ENCODE measurements at places on chromosomes 16 and 17. TPM values are rescaled to one million over a fixed set of nuclear protein-coding genes. Genes with fewer than 3 reads are reported as not detected.

DNA sequence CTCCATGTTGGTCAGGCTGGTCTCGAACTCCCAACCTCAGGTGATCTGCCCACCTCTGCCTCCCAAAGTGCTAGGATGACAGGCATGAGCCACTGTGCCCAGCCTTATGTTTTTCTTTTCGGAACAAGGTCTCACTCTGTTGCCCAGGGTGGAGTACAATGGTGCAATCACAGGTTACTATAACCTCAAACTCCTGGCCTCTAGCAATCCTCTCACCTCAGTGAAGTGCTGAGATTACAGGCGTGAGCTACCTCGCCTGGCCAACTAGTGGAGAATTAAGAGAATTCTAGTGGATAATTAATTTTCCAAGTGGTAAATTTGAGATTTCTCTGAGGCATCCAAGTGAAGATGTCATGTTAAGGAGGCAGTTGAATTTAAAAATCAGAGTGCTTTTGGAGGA lies 2.9 kb upstream of the FBXO47 start:
- DNase-seq = no peak

DNA sequence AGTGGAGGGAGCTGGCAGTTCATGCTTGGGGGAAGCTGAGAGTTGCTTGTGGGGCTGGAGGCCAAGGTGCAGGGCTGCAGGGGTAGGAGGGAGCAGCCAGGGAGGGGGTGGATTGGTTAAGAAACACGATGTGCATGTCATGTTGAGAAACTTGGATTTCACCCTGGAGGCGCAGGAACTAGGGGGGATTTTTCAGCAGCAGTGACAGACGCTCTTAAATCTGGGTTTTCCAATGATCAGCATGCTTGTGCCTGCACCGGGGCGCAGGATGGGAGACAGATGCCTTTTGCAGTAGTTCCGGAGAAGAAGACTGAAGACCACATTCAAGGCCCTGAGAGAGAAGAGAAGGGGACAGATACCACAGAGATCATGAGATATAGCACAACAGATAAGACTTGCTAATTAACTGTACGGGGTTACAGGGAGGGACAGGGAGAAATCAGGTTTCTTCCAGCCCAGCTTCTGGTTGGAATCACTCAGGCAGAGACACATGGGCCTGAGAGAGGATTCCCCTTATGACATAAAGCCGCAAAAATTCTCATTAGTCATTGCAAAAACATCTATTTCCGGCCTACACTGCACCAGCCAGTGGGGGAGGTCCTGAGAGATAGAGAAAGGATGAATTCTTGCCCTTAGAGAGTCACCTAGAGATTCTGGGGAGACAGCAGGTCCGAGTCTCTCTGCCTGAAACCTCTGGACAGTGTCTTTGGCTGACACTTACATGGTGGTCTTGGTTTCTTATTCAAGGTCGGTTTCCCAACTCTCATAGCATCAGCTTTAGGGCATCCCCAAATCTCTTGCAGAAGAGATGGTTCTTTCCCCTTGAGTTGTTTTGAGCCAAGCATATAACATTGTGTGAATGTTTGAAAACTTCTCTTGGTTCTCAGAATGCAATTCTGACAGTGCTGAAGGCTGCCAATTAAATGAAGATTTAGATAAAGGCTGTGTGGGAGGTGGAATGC lies 27.1 kb downstream of the CDH13 start:
- DNase-seq = no peak

- no peak for DNase-seq
These were observed 3.2 kb downstream of the INCA1 start for GRCh38 chr17:4994081-4994595.

DNA sequence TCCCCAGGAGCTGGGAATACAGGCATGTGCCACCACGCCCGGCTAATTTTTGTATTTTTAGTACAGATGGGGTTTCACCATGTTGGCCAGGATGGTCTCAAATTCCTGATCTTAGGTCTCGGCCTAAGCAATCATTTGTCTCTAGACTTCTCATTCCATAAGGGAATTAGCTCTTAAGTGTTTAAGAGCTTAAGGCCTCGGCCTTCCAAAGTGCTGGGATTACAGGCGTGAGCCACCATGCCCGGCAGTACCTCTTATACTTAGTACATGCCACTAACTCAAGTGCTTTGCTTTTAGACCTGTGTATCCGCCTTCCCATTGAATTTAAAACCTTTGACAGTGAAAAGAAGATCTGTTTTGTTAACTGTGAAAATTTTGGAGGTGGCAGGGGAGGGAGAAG lies 16.6 kb upstream of the IL21R start:
- DNase-seq = no peak

- no peak for DNase-seq
These were observed 69.6 kb downstream of the MARF1 start for GRCh38 chr16:15573274-15573895.

- DNase-seq = no peak
These were observed 6.8 kb upstream of the WBP2 start for GRCh38 chr17:75861927-75862317.

DNA sequence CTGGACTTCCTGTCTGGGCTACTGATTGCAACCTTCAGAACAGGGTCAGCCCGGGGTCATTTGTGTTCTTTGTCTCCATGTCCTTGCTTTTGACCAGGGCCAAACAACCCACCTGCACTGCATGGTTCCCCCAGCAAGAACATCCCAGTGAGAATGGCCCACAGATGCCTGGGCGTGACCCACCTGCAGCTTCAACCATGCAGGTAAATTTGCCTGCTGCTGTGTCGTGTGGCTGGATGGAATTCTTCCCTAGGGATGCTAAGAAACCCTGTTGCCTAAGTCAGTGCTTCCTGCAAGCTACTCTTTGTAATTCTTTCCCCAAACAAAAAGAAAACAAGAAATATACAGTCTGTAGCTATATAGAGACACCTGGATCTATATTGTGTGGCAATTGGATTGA lies 12.5 kb downstream of the CDH13 start:
- no peak for DNase-seq

DNA sequence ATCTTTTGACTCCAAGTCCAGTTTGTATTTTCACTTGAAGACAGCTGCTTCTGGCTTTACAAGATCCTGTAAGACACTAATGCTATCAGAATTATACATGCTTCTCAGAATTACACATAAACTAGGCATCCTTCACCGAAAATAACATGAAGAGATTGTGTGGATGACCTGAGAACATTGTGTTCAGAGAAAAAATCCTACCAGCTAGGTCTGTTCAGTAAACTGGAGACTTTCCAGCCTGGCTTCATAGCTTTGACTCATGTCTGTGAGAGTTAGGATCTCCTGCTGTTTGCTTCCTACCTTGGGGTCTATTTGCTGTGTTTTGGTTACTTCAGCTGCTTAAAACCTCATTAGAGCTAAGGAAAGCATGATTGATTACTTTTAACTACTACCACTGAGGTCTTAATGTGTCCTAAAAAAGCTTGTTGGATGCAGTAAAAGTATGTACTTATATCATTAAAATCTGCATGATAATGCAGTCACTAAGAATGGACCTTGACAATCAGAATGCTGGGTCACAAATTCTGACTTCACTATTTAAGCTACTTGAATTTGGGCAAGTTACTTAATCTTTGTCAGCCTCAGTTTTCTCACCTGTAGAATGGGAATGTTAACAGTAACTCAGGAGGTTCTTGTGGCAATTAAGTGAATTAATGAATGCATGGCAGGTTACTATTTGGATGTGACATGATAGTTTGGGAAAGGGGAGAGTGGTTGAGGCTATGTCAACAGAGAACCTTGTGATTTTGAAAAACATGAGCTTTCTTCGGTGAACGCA lies 8.0 kb upstream of the MYH13 start:
- DNase-seq = no peak

DNA sequence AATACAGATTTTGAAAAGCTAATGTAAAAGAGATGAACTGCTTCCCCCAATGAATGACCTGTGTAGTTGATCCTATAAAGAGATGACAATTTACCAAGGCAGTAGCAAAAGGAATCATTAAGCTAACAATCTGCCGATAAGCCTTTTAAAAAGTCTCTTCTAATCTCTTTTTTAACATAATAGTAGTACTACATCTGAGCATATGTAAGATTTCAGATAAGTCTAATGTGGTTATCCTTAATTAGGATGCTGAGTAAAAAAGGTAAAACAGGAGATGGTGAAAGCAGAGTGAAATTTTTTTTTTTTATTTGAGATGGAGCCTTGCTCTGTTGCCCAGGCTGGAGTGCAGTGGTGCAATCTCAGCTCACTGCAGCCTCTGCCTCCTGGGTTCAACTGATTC lies 26.2 kb upstream of the RASL10B start:
- DNase-seq = no peak

- DNase-seq = no peak
These were observed 2.4 kb downstream of the PPM1D start for GRCh38 chr17:60602385-60602742.

DNA sequence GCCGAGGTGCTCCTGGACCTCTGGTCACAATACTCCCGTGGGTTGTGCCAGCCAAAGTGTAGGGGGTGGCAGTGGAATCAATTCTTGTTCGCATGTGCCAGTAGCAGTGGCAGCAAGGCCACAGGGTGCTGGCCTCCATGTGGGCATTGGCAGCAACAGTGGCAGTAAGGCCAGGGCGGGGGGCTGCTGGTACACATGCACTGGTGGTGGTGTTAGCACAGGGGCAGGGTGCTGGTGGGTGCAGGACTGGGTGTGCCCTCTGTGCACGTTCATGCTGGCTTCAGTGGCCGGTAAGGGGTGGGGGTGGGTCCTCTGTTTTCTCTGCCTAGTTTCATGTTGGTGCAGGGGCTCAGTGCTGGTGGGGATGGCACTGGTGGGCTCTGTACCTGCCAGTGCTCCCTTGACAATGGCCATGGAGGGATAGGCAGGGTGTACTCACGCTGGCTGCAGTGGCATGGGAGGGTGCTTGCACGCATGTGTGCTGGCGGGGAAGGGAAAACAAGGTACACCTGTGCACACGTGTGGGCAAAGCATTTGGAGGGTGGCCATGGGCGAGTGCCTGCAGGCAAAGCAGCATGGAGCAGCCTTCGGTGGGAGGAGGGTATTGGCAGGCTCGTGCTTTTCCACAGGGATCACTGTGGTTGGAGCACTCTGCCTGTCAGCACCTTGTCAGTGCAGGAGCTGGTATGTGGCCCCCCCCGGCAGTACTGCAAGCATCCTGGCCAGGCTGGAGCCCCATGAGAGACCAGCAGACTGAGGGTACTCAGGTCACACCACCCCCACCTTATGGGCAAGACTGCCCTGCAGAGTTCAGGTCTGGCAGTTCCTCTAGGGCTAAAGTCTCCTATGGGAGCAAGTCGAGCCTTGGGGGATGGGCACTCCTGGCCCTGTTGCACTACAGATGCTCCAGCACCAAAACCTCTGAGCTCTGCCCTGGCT lies 35.8 kb downstream of the NF1 start:
- no peak for DNase-seq

GRCh38 chr17:66965801-66966262 lies 1.3 kb downstream of the CACNG4 start:
- no peak for DNase-seq

GRCh38 chr17:31391496-31391949 lies at the start of gene RAB11FIP4:
TSS of gene RAB11FIP4 (plus strand) at chr17:31391675. CDS start at chr17:31391853, 178 bp downstream.
- no peak for DNase-seq

DNA sequence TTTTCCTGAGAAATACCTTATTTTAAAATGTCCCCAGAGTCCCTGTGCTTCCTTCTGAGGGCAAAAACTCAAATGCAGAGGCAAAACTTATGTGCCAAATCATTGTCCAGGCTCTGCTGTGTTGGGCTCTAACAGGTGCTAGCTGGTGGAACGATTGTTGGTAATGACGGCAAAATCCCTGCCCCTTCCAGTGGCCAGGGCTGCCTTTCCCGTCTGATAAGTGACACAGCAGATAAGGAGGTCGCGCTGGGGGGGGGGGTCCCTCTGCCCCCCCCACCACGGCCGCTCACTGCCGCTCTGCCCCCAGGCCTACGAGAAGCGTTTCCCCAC lies 29.1 kb downstream of the SEC14L5 start:
- no peak for DNase-seq

DNA sequence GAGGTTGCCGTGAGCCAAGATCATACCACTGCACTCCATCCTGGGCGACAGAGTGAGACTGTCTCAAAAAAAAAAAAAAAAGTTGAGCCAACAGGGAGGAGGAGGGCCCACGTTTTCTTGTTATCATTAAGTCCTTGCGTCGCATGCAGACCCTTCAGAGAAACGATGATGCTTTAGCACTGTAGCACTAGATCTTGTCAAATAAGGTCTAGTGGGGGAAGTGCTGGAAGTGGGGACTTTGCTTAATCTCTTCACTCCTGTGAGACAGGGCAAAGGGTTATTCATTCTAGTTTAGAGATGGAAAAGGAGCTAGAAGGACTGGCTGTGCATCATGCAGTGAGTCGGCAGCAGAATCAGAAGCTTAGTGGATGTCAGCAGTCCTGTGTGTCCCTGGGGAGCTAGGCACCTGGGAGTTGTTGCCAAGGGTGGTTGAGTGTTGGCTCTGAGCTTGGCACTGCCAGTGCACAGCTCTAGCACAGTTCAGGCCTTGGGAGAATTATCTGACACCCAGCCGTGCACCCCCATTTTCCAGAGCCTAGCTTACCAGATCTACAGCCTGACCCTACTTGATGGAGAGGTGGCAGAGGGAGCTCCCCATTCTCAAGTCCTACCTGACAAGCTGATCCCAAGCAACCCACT lies 33.4 kb upstream of the TBX2 start:
- DNase-seq = no peak

GRCh38 chr16:85662482-85662812 lies 26.3 kb downstream of the GINS2 start:
- DNase-seq = no peak

GRCh38 chr16:55506083-55506482 lies 2.8 kb upstream of the LPCAT2 start:
- DNase-seq = no peak

GRCh38 chr16:26197707-26198106 lies 505.9 kb downstream of the HS3ST4 start:
- DNase-seq = no peak

DNA sequence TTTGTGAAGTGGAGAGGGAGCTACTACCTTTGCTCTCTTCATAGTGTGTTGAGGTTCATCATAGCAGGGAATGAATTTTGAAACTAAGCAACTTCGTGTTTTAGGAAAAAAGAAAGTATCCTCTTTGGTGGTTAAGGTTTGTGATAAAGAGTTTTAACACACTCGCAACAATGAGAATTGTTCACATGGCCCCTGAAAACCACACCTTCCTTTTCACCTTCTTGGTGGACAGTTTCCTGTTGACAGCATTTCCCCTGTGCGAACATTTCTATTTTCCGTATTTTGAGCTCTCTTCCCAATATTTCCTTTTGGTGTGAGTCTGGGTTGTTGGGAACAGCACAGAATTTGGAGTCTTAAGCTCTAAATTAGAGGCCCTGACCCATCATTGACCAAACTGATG lies 3.8 kb downstream of the OR4D2 start:
- no peak for DNase-seq

GRCh38 chr17:5854871-5855554 lies 215.2 kb upstream of the WSCD1 start:
- no peak for DNase-seq

Gene C16orf46
- total RNA-seq = 3.4 TPM

Gene ZNF276
- 31.2 TPM for total RNA-seq

Gene FZD2
- total RNA-seq = 3.0 TPM

Gene OR4D1
- total RNA-seq = not detected

Gene NPIPB4
- 70.4 TPM for total RNA-seq

Gene ADAD2
- 0.15 TPM for total RNA-seq

Gene KRT20
- total RNA-seq = 6.6 TPM

Gene RCVRN
- 0.66 TPM for total RNA-seq

Gene GP1BA
- total RNA-seq = not detected

Gene HS3ST3A1
- total RNA-seq = 1.0 TPM

Gene TAC4
- total RNA-seq = not detected

Gene MMP25
- 1.1 TPM for total RNA-seq

Gene KRT15
- 2,244 TPM for total RNA-seq

Gene CTRB1
- total RNA-seq = not detected

Gene SLC52A1
- 0.98 TPM for total RNA-seq

Gene NAGS
- total RNA-seq = 4.7 TPM

Gene NOD2
- total RNA-seq = 3.8 TPM

All from breast epithelium (tissue), 4 donors.